ENCODE measurements at places on chromosomes 1 and 21.

DNA sequence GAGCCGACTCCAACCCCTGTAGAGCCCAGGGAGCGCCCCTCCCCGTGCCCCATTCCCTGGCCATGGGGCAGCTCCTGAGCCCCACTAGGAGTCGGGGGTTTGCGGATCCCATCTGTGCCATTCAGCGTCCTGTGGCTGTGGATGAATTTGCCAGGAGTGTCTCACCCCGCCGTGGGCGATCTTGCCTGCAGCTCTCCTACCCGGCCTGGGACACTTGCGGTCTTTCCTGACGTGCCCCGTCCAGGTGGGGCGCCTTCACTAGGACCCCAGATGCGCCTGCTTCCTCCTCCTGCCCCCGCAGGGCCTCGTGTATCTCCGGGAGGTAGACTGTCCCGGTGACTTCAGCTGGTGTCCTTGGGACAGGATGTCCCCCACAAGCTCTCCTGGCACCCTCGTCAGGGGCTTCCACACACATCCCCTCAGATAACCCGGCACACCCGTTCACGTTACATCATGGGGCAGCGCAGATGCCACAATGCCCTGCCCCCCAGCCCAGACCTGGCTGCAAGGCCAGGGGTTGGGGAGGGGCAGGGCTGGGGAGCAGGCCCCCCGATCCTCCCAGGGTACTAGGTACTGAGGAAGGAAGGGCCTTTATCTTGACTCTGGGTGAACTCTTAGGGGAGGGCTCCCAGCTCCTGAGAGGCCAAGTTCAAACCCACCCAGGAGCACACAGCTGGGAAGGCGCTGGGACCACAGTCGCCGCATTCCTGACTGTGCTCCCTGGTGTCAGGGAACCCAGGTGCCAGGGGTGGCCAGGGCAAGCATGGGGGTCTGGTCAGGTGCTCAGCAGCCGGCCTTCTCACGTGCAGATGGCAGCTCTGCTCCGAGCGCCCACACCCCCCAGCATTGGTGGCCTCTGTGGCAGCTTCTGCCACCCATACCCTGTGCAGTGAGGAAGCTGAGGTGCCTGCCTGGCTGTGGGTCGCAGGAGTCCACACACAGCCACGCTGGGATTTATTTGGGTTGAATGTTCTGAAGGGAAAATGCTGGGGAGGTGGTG is 53.4 kb upstream of the COL6A1 start:
- DNase-seq, result no peak

DNA sequence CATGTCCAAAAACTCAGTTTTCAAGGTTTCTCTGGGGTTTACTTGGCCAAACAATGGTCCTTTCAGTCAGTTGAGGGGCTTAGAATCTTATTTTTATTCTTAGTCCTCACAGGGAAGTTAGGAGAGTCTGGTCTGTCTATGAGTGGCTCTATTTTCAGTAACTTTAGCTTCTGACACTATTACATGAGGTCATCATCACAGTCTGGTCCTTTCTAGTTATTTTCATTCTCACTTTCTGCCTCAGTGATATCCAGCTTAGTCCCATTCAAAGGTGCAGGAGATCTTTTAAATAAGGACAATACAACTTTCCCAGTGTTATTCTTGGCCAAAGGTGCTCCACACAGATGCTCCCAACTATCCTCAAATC is 30.0 kb upstream of the FGGY start:
- no peak for DNase-seq

- no peak for DNase-seq
Observed at GRCh38 chr1:207316622-207317391, 4.7 kb upstream of the CD55 start.

GRCh38 chr1:101455166-101455565 is 218.3 kb downstream of the S1PR1 start:
- no peak for DNase-seq

DNA sequence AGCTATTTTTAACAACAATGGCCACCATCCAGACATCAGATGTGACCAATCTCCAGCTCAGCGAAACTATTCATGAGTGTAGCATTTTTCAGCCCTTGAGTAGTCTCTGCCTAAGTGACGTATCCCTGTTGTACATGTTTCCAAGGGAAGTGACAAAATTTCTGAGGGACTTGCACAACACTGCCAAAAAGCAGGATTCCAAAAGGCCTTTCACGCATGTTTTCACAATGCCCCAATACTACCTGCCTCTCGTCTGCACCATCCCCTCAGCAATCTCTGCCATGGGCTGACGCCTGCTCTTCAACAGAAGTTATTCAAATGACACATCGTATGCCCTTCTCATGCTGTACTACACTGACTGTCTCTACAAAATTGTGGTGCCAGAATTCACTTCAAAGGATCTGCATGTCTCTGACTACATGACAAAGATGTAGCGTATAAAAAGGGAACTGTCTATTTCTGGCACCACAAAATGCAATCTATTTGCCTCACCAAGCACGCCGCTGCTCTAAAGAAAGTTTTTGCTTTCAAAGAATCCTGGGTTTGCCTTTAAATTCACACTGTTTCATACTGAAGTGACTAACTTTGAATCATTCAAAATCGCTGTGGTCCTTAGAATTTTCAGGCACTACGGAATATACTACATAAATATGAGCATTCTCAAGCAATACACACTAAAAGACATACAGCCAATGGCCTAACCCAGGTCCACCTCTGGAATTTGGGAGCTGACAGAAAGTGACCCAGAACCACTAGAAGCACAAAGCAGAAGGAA is 32.9 kb downstream of the JAK1 start:
- DNase-seq, result no peak

DNA sequence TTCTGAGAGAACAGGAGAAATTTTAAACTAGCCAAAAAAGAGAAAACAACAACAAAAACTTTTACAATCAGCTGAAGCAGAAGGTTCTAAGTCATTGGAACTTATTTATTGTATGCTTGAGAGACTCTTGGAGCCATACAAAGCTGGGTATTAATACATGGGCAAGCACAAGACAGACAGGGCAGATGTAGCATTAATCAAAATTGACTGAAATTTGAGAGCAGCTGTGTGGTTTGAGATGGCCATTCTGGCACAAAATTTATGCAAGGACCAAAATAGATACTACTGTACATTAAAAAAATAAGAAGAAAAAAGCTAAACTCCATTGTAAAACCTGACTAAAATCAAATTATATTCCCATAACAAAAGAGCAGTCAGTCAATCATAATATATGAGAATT is 892.5 kb downstream of the PLA2G4A start:
- DNase-seq, result no peak

DNA sequence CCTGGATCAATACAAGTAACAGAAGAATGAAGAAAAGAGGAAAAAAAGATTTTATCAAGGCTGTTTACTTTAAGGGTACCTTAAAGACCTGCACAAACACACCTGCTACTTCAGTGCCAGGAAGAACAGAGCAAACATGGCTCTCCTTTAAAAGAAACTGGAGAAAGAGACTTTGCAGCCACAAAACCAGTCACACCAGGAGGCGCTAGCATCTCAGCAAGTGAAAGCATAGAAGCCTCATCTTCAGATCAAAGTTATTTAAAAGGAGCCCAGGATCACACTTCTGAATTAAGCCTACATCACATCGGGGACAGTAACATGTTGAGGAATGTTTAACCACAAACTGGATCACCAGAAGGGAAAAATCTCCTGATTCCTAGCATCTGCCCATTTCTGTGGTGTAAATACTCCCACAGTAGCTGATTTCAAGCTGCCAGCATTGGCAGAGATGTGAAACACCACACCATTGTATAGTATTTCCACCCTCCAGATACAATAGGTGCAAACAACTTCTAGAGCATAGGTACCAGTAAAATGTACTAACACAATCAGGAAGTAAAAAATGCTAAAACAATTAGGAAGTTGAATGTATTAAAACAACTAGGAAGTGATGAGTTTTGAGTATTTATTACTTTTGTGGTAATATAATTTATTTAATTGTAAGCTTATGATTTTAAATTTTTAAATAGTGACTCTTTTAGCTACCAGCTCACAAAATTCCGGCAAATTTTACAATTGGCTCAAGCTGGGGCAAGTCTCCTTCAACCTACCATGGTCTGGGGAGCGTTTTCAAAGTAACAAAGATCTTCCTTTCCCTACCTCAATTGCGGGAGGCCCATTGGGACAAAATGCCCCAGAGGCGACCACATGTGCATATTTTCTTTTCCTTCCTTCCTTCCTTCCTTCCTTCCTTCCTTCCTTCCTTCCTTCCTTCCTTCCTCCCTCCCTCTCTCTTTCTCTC is 105.3 kb upstream of the CLDN14 start:
- no peak for DNase-seq

- no peak for DNase-seq
Observed at GRCh38 chr1:229363723-229364122, 20.9 kb upstream of the CCSAP start.

- DNase-seq, result no peak
Observed at GRCh38 chr21:32474179-32475059, 61.9 kb downstream of the EVA1C start.

GRCh38 chr21:35217504-35218060 is 168.5 kb upstream of the RUNX1 start:
- no peak for DNase-seq

- no peak for DNase-seq
Observed at GRCh38 chr1:25902462-25902861, 3.8 kb downstream of the STMN1 start.

- no peak for DNase-seq
Observed at GRCh38 chr1:221200464-221200863, 321.2 kb downstream of the HLX start.

DNA sequence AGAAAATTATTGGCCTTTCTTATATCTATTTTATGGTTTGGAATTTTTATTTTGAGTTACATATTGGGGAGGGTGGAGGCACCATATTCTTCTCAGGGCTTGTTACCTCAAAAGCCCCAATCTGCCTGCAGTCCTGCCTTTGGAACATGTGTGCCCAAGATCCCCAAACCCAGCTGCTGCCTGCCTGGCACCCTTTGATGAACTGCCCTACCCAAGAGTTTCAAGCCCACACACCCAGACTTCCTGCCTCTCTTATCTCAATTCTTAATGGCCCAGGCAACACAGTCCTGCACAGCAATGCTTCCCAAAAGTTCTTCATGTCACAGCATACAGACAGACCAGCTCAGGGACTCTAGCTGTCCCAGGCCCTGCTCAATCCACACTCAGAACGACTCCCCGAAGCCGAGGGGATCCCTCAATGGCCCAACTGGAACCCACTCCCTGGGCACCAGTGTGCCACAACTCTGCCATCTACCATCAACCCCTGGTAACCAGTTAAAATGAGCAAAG is 19.2 kb downstream of the OLFML2B start:
- no peak for DNase-seq

DNA sequence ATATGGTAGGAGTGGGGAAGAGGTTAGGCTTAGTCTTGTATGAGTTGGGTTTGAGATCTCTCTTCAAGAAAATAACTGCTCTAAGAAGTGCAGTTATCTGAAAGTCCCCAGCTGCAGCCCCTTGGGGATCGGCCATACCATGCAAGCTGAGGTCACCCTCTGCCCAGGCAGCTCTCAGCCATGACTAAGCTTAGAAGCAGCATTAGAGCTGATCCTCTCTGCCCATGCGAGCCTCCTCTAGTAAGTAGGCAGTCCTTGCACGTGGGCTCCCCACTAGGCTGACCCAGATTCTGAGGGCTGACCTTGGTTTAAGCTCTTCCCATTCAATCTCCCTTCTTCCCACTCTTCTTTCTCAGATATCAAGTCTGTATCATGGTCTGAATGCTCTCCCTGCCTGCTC is 121.0 kb upstream of the UBE2U start:
- DNase-seq, result no peak

GRCh38 chr1:63662056-63662836 is 69.0 kb downstream of the PGM1 start:
- no peak for DNase-seq

- DNase-seq, result no peak
Observed at GRCh38 chr21:33051925-33052324, 18.0 kb upstream of the OLIG1 start.
